ENCODE measurements at places on chromosomes 4 and X.

DNA sequence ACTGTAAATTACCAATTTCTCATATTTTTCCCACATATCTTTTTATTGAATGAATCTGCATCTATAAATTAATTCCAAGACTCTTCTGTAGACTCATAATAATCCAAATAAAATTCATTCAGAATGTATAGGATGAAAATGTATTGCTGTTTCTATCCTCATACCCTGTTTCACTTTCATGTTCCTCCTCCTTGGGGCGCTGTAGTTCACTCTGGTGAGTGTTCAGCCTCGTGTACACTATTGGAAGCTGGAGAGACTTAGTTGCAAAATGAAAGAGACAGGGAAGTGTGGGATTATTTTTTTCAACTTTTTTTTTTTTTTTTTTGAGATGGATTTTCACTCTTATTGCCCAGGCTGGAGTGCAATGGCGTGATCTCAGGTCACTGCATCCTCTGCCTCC, 296.1 kb downstream of the TLL1 start:
- DNase-seq: peak; percentile 9

DNA sequence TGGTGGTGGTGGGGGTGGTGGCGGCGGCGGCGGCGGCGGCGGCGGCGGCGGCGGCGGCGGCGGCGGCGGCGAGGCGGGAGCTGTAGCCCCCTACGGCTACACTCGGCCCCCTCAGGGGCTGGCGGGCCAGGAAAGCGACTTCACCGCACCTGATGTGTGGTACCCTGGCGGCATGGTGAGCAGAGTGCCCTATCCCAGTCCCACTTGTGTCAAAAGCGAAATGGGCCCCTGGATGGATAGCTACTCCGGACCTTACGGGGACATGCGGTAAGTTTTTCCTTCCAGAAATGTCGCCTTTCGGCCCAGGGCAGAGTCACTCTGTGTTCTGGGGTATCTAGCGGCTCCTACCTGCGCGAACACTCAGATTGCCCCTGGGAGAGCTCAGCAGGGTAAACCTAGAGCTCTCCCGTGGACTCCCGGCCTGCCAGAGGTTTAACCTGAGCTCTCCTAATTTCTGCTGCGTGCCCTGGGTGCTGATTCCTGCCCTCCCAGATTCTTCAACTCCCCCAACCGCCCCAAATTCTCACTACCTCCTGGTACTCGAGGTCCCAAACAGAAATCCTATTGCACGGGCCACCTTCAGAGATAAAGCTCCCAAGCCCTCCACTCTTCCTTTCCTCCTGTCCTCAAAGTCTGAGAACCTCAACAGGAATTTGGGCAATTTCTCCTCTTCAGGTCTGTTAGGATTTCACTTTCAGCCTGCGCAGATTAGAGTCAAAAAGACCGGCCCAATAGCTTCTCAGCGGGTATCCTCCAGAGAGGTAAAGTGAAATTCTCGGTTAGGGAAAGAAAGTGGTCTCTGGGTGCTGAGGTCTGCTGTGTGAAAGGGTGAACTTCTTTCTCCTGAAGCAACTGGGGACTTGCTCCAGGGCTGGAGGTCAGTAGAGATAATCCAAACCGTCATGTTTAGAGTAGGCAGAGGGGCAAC, 2.9 kb downstream of the AR start:
- DNase-seq: no peak

DNA sequence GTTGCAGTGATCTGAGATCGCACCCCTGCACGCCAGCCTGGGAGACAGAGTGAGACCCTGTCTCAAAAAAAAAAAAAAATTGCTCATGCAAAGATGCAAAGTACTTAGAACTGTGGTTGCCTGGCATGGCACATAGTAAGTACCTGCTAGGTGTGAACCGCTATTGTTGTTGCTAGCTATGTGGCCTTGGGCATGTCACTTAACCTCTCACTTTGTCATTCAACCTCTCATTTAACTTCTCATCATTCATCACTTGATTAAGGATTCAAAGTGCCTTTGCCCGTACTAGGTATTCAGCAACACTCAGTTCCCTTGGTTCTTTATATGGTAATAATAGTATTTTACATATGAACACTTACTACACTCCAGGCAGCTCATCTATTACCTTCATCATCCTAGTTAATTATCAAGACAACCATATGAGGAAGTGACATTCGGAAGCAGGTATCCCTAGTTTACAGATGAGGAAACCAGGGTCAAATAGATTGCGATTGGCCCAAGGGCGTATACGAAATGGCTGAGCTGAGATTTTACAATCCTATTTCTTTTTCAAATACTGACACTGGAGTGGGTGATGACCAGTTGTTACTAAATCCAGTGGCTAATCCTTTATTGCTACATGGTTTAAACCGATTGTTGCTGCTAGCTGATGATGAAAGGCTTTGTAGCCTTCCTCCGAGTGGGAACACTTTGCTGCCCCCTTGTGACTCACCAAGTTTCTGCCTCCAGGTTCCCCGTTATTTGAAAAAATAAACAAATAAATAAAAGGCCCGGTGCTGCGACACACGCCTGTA, 28.8 kb upstream of the SOWAHD start:
- DNase-seq: peak; percentile 64

DNA sequence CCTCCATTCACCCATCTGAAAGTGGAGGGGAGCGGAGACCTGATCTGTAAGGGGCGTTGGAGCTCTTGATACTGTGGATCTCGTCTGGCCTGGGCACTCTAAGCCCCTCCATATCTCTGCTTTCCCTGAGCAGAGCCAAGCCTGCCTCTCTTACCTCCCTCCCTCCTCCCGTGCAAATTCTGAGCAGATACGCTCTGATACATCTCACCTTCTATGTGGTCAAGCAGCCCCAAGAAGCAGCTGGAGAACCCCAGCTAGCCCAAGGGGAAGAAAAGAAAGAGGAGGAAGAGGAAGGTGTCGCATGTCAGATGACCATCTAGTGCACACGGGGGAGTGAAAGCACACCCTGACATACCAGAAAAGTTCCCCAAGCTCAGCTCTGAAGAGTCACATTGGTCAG, 1.9 kb upstream of the DGAT2L6 start:
- no peak for DNase-seq

- DNase-seq: no peak
Observed at GRCh38 chr4:10347815-10348214, 109.4 kb downstream of the ZNF518B start.

DNA sequence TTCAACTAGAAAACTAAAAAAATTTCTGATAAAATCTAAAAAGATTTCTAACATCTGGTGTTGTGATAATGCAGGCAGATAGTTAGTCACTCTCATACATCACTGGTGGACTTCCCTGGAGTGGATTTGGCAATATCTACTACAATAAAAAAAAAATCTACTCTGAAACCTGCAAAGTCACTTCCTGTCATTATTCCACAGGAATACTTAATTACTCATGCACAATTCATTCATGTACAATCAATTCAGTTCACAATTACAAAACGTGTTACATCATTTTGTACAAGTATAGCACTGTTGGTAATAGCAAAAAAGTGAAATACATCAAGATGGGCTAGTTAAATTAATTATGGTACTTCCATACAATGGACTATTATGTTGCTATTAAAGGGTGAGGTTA, 16.5 kb upstream of the RHOH start:
- DNase-seq: peak; percentile 12

DNA sequence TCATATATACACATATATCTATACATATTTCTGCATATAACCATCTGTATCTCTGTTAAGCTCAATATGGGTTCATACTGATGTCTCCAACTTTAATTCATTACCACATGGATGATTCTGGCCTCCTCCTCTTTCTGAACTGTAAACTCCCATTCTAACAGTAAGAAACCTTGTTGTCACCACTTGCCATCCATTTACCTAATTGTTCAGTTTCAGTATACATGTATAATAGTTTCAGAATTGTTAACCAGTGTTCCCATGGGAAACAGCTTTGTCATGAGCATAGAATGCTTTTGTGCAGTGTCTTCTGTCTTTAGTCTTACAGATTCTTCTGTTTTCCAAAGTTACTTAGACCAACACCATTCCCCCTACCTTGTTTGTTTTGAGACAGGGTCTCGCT, 35.9 kb downstream of the SLC9A6 start:
- no peak for DNase-seq

DNA sequence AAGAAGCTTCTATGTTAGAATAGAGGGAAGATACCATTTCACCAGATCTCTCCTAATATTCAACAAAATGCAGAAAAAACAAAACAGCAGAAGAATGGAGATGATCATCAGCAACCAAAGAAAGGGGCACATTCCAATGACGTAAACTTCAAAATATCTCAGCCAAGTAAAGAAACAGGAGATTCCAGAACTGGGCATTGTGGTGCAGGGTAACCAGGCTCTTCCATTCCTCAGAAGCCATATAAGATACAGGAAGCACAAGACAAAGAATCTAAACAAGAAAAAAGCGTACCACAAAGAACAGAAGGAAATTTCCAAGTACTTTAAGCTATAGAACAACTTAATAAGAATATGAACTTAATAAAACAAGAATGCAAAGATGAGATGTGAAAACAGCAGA, 6.9 kb upstream of the ARMCX4 start:
- no peak for DNase-seq

- no peak for DNase-seq
Observed at GRCh38 chrX:107445631-107446030, 3.8 kb upstream of the FRMPD3 start.

DNA sequence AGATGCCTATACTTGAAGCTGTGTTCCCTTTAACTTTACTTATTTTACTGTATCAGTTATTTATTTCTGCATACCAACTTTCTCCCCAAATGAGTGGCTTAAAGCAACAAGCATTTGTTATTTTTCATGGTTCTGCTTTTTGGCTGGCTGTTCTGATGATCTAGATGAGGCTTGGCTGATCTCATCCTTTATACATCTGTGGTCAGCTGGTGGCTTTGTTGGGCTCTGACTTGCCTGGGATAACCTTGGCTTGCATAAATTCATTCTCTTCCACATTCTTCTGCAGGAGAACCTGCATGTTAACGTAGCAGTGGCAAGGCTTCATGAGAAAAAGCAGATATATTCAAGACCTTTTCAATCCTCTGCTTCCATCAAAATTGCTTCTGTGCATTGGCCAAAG, 1317.6 kb downstream of the ADGRL3 start:
- no peak for DNase-seq

- DNase-seq: no peak
Observed at GRCh38 chr4:11367371-11367770, 61.3 kb downstream of the HS3ST1 start.

- DNase-seq: no peak
Observed at GRCh38 chr4:16090096-16090705, 6.4 kb upstream of the PROM1 start.

DNA sequence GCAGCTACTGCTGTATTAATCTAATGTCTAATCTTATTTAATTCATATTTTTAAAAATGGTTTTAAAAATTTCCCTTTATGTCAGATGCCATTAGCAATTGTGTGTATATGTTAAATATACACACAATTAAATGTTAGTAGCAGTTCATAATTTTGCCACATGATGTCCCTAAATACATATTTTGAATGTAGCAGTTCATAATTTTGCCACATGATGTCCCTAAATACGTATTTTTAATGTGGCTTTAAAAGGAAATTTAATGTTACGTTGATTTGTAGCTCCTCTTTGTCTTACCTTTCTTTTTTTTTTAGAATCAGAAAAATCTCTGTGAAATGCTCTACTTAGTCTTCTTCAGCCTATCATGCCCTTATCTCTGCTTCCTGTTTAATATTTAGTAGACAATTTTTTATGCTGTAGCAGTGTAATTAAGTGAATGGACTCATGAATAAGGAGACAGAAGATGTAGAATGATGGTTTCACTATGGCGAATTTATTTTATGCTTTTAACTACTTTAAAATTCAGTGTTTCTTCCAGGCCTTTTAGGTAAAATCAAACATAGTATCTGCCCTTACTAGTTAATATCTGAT, 26.1 kb downstream of the RBM46 start:
- DNase-seq: peak; percentile 61

Measured in HT-29 (cell line).